Heart left ventricle (tissue), 16 donors: ENCODE measurements at places on chromosomes 2 and 18.

- DNase-seq, result no peak
Observed at GRCh38 chr2:216179015-216179414, 69.9 kb downstream of the XRCC5 start.

DNA sequence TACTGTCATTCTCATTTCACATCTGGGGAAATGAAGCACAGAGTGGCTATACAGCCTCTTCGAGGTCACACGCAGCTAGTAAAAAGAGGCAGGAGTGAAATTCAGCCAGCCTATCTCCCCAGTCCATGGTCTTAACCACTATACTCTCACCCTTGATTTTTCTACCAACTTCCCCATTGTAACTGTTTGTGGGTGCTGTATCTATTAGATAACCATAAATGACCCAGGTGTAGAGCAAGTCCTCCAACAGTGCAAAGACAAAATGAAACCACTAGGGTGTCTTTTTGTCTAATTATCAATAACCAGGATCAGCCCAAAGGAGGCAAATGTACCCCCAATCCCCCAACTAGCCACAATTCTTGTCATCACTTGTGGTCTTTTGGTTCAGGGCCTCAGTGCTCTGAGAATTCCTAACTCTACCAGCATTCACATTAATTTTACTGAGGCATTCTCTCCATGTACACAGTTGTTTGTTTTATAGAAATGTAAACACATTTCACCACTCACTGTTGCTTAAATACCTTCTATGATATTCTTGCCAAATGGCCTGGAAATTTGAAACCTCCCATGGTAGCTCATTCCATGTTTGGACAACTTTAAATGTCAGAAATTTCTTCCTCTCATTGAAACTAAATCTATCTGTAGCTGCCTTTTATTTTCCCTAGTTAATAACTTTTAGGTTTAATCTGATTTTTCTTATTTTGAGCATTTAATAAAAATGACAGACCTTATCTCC lies 58.7 kb downstream of the SLC40A1 start:
- no peak for DNase-seq

DNA sequence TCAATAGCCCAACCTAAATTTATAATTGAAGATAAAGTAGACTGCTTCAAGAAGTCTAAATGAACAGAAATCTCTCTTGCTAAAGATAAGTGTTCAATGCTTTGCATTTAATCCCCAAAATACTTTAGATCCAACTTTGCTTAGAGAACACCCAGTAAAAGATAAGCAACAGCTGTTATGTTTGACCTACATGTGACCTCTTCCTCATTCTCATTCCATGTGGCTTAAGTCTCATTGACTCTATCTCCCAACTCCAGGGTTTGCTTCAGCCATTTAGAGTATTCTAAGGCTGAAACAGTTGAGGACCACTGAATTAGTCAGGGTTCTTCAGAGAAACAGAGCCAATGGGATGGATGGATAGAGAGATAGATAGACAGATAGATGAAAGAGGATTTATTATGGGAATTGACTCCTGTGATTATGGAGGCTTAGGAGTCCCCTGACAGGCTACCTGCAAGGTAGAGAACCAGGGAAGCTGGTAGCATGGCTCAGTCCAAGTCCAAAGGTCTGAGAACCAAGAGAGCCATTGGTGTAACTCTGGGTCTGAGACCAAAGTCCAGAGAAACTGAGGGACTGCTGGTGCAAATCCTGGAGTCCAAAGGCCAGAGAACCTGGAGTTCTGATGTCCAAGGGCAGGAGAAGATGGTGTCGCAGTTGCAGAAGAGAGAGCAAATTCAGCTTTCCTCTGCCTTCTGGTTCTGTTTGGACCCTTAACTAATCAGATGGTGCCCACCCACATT lies 32.1 kb downstream of the CRYGD start:
- no peak for DNase-seq

- no peak for DNase-seq
Observed at GRCh38 chr2:139798391-139798790, 1018.2 kb upstream of the NXPH2 start.

GRCh38 chr2:13201924-13202323 lies 485.2 kb downstream of the TRIB2 start:
- no peak for DNase-seq

DNA sequence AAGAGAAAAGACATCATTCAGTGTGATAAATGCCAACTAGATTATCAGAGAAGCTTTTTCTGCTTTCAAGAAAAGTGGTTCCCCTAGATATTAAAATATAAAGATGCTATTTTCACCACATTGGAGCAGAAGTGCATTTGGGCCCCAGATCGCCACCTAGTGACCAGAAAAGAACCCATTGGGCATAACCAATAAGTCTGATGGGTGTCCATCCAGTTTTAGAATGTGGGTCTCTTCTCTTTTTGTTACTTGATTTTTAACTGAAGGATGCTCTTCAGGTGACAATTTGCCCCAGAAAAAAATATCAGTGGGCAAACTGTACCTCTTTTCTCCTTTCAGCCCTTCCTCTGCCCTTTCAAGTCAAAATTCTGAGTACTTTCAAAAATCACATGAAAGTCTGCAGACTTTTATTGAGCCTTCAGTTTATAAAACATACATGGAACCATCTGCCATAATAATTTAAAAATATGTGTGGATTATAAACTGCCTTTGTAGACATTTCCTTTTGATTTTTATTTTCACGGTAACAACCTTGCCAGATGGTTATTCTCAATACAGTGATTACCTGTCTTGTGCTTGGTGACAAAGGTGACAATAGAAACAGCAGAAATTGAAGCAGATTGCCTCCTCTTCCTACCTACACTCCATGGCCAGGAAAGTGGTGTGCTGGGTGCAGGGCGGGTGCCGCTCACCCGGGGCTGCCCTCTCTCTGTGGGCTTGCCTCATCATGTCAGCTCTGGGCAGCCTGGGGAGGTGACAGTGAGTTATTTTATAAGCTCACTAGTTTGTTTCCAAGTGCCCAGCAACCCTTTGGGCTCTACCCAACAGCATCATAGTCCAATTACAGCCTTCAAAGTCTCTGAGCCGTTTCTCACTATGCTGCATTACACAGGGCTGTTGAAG lies 124.5 kb downstream of the DCDC2C start:
- no peak for DNase-seq

- DNase-seq, result no peak
Observed at GRCh38 chr18:31511098-31511497, 13.1 kb downstream of the DSG2 start.

DNA sequence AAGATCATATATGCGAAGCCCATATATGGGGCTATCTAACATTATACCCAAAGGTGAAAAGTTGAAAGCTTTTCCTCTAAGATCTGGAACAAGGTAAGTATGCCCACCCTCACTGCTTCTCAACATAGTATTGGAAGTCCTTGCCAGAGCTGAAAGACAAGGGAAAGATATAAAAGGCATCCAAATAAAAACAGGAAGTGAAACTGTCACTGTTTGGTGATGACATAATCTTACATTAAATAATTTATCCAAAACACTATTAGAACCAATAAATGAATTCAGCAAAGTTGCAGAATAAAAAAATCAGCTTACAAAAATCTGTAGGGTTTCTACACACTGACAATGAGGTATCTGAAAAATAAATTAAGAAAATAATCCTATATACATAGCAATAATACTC lies 205.8 kb downstream of the INSIG2 start:
- no peak for DNase-seq
